ENCODE measurements at places on chromosomes 11 and 22.

DNA sequence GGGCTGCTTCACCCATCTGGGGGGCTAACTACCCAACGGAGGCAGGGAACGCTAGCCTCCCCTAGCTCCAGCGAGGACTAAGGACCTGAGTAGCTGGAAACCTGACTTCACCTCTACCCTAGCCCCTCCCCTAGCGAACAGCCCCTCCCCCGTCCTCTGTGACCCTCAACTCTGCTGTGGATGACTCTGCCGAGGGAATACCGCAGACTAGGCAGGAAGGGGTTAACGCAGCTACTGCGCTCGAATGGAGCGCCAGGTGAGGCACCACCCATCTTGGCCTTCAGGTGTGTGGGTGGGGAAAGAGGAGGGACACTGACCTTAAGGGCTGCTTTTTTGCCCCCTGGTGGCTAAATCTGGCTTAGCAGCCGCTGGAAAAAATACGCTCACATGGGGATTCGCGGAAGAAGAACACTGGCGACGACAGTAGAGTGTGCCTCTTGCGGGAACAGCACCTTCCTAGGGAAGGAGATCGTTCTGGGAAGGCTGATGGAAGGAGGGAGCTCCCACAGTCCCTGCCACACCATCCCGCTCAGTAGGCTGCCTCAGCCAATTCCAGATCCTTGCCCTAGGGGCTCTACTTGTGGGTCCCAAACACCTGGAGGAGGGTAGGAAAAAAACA, 4.5 kb upstream of the BCL9L start:
- DNase-seq: peak; percentile 87

DNA sequence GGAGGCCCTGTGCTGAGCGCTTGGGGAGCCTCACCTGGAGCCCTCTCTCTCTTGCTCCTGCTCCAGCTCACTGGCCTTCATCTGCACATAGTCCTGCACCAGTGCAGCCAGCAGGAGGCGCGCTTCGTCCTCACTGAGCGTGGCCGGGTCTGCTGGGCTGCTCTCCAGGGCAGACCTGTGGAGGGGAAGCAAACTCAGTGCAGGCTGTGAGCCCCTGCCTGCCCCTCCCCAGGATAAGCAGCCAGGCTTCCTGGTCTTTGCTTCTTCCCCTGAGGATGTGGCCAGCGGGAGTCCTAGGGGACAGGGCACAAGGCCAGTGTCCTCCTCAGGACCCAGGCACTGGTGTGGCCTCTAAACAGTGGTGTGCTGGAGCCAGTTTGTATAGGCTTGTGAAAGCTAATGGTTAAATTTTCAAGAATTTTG, 2.2 kb downstream of the CALCA start:
- peak; percentile 49 for DNase-seq

DNA sequence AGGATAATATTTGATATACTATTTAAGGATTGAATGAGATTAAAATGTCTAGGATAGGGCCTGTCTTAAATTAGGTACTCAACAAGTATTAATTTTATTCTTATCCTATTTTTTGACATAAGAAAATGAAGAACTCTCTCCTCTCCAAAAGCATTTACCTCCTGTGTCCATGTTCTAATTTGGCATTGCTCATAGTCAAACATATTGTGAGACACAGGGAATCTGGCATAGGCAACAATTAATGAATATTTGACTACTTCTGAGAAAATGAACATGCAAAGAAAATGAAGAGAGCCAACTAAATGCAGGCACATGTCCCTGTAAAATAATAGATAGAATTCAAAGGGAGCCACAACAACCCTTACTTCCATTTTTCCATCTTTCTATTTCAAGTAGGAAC, 198.5 kb upstream of the C11orf87 start:
- no peak for DNase-seq

GRCh38 chr11:132864811-132865576, 667.3 kb downstream of the OPCML start:
- no peak for DNase-seq

DNA sequence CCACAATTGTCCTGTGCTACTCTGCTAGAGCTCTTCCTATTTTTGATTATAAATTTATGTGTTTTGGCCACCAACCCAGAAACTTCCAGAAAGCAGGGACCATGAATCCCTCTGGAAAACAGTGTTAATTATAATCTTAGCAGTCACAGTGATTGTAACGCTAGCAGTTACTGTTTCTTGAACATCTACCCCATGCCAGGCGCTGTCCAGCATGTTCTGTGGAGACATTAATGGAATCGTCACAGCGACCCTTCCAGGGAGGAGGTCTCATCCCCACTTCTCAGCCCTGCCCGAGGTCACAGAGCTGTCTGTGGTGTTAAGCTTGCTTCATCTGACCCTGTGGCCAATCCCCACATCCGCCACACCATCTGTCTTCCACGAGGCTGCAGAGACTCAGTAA, 13.9 kb upstream of the PNPLA5 start:
- DNase-seq: no peak

DNA sequence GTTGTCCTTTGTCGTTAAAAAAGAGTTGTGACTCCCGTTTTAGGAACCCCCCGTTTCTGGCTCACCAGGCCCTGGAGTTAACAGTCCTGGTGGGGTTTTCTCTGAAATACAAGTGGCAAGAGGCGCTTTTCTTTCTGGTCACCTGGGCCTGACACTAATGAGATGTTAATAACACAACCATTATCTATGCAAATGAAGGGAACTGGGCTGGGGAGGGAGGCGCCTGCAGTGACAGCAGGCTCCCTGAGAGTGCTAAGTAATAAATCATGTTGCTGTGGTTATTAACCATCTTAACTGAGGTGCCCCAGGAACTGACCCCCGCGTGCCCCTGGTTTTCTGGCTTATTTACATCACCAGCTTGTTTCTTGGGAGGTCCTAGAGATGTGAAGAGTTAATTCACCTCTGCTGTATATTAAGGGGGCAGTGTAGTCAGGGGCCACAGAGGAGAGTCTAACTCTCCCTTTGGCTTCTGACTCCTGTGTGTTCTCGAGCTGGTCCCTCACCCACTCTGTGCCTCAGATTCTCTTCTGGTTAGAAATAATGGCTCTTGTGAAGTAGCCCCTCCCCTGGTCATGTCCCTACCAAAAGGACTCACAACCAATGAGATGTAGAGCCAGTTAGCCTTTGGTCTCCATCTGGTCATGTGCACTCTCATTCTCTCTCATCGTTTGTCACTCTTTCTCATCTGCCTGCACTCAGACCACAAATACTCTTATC, 276.6 kb upstream of the CADM1 start:
- no peak for DNase-seq

- DNase-seq: no peak
Measured at GRCh38 chr22:47847131-47847890, 1084.9 kb downstream of the TBC1D22A start.

GRCh38 chr22:25068707-25069106, 116.2 kb downstream of the KIAA1671 start:
- no peak for DNase-seq

DNA sequence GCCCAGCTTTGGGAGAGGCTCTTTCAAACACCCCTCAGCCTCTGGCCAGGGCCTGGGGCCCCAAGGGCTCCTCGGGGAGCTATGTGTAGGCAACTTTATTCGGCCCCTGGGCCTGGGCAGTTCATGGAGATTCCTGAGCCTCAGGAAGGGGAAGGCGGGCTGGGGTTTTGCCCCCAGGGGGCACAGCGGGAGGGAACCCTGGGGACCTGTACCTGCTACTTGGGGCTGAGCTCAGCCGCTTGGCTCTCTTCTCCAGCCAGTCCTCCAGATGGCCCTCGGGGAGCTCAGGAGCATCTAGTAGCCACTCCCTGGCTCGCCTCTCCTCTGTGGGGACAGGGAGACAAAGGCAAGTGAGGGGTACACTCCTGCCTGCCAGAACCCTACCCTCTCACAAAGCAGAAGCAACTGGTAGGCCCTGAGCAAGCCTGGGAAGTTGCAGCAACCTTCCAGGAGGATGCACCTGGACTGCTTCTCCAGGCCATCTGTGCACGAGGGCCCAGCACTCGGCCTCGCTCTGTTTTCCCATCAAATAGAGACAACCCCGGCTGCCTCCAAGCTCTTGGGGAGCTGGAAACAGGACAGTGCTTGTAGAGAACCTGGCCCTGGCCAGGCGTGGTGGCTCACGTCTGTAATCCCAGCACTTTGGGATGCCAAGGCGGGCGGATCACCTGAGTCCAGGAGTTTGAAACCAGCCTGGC, 18.5 kb downstream of the CABP7 start:
- no peak for DNase-seq

GRCh38 chr22:37197451-37198257, 9.6 kb upstream of the C1QTNF6 start:
- DNase-seq: no peak

- no peak for DNase-seq
Measured at GRCh38 chr11:12840871-12841660, 166.8 kb downstream of the TEAD1 start.
